ENCODE measurements at places on chromosomes 16 and 17.

DNA sequence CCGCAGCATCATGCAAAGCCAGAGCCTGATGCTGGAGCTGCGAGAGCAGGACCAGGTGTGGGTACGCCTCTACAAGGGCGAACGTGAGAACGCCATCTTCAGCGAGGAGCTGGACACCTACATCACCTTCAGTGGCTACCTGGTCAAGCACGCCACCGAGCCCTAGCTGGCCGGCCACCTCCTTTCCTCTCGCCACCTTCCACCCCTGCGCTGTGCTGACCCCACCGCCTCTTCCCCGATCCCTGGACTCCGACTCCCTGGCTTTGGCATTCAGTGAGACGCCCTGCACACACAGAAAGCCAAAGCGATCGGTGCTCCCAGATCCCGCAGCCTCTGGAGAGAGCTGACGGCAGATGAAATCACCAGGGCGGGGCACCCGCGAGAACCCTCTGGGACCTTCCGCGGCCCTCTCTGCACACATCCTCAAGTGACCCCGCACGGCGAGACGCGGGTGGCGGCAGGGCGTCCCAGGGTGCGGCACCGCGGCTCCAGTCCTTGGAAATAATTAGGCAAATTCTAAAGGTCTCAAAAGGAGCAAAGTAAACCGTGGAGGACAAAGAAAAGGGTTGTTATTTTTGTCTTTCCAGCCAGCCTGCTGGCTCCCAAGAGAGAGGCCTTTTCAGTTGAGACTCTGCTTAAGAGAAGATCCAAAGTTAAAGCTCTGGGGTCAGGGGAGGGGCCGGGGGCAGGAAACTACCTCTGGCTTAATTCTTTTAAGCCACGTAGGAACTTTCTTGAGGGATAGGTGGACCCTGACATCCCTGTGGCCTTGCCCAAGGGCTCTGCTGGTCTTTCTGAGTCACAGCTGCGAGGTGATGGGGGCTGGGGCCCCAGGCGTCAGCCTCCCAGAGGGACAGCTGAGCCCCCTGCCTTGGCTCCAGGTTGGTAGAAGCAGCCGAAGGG, 24.2 kb downstream of the C1QTNF1 start:
- no peaks in the 10 kb centered on the region for H3K36me3 ChIP-seq
- DNase-seq: no peak
- no peaks in the 10 kb centered on the region for H3K27me3 ChIP-seq
- peak overlapping the region; percentile 53 for H3K27ac ChIP-seq

DNA sequence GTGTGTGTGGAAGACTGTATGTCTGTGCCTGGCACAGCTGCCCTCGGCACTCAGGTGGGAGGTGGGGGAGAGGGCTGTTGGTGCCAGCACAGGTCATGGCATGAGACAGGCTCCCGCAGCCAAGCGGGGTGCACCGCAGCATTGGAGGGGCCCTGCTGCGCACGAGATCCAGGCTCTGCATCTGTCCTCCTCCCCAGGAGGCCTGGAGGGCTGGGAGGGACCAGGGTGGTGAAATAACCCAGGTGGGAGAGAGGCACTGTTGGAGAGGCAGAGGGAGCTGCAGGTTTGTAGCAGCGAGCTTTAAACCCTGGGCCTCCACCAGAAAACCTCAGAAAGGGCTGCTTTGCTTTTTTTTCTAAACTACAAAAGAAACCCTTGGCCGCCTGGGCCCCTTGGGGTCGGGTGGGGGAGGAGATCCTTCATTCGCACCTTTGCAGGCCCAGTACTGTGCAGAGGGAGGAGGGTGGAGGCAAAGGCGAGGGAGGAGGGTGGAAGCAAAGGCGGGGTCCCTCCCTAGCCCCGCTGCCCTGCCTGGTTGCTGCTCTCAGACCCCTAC, 241.7 kb downstream of the SEC14L1 start:
- H3K27me3 ChIP-seq: no peaks in the 10 kb centered on the region
- H3K4me3 ChIP-seq: no peak overlapping the region
- DNase-seq: no peak
- peak overlapping the region; percentile 91 for H3K27ac ChIP-seq
- H3K36me3 ChIP-seq: no peaks in the 10 kb centered on the region

- H3K4me1 ChIP-seq: peaks cover 17% of the 10 kb centered on the region
- no peak for DNase-seq
- H3K4me3 ChIP-seq: no peak overlapping the region
- H3K27ac ChIP-seq: no peak overlapping the region
- no peaks in the 10 kb centered on the region for H3K27me3 ChIP-seq
Observed at GRCh38 chr16:67762385-67762784, 43.3 kb upstream of the GFOD2 start.

DNA sequence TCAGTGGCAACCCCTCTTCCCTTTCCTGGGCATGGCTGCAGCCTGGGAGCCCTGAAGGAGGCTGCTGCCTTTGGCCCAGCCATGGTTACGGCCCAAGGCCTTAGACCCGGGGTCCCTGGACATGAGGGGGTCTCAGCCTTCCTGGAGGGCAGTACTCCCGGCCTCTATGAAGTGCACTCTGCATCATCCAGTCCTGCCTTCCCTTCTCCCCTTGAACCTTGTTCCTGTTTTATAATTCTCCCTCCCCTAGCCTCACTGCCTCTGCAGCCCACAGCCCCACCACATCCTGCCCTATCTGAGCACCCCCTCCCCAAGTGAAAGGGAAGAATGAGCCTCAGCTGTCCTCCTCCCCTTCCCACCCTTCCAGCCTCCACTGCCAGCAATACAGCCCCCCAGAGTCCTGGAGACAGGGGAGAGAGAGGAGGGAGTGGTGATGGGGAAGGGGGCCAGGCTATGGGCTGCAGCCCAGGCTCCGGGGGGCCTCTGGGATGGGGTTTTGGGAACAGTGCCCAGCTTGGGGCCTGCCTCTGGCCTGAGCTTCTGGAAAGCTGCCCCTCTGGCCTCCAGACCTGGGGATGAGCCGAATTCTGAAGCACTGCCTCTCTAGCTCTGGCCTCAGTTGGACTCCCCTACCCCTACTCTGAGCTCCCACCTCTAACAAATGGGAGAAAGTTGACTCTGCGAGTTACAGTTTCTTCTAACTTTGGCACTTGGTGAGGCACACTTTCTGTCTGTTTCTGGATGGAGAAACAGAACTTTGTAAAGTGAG, 7.6 kb downstream of the CCR7 start:
- H3K27ac ChIP-seq: peak overlapping the region; percentile 83
- H3K4me3 ChIP-seq: peak overlapping the region; percentile 20
- H3K27me3 ChIP-seq: no peaks in the 10 kb centered on the region
- DNase-seq: peak; percentile 28
- H3K36me3 ChIP-seq: peaks cover 9% of the 10 kb centered on the region
- H3K4me1 ChIP-seq: peaks cover 49% of the 10 kb centered on the region

GRCh38 chr17:38460716-38461630, 32.7 kb downstream of the ARHGAP23 start:
- peak overlapping the region; percentile 39 for H3K27ac ChIP-seq
- H3K4me3 ChIP-seq: no peak overlapping the region
- peaks cover 78% of the 10 kb centered on the region for H3K4me1 ChIP-seq
- no peaks in the 10 kb centered on the region for H3K36me3 ChIP-seq
- no peak for DNase-seq
- no peaks in the 10 kb centered on the region for H3K27me3 ChIP-seq

DNA sequence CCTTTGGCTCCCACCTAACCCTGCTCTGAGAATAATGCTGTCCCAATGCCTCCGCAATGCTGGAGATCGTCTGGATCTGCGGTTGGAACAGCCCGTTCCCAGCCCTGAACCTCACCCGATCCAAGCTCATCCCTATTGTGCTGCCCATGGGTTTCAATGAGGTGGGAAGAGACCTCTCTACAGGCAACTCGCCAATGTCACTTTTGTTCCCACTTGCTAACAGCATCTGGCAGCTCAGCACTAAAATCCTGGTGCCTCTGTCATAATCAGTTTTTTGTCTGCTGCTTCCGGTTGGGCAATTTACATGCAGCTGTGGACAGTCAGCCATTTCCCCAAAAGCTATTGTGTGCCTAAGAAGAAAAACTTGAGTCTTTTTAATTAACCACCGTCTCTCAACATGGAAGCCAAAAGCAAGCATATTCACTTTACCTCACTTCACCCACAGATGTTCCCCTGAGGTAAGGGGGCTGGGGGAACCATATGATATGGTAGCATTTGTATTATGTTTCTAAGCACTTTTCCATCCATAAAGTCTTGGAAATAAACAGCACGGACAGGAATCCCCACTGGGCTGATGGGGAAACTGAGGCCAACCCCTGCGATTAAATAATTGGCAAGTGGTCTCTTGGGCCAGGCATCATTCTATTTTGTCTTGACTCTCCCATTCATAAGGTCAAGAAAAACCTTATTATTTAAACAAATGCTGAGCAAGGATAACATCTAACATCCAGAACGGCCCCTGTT, 159.2 kb upstream of the CDH5 start:
- H3K4me3 ChIP-seq: no peak overlapping the region
- H3K4me1 ChIP-seq: no peaks in the 10 kb centered on the region
- no peaks in the 10 kb centered on the region for H3K36me3 ChIP-seq
- H3K27ac ChIP-seq: no peak overlapping the region
- no peak for DNase-seq

DNA sequence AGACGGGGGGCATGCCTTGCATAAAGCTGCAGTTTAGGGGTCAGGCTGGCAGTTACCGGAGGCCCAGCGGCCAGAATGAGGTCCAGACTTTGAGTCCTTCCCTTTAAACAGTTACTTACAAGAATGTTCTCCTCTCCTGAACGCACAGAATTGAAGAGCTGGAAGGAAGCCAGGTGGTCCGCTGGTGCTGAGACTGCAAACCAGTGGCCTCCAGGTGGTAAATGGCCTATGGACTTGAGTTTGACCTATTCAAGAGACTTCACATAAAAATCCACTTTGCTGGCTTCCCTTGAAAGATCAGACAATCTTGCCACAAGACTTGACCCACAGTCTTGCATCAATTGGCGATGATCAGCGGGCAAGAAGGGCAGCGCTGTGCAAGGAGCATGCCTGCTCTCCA, 14.7 kb upstream of the SEZ6 start:
- no peak overlapping the region for H3K4me3 ChIP-seq
- DNase-seq: no peak

DNA sequence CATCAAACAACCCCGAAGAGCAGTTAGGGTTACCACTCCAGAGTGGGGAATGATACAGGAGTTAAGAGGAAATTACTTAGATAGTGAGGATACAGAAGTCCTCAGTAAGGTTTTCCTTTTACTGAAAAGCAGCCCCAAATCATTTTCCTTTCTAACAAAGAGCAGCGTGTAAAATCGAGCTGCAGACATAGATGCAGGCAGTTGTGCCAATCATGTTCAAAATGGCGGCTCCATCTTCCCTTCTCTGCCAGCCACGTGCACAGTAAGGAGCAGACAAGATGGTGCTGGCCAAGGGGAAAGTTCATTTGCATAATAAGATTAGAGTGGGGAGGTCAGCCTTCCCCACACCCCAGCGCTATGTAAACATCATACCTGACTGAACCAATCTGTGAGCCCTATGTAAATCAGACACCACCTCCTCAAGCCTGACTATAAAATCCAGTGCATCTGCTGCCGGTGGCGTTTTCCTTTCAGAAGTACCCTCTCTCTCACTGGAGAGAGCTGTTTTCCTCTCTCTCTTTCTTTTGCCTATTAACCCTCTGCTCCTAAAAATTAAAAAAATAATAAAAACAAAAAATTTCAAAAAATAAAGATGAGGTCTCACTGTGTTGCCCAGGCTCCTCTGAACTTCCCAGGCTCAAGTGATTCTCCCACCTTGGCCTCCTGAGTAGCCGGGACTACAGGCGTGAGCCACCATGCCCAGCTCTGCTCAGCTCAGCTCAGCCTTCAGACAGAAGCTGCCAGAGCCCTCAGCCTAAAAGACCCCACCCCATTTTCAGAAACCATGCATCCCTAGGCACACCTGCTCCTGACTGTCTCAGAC, 2.6 kb upstream of the SRL start:
- no peak for DNase-seq
- H3K4me1 ChIP-seq: peaks cover 8% of the 10 kb centered on the region
- no peak overlapping the region for H3K4me3 ChIP-seq

GRCh38 chr16:29204806-29205135, 201.7 kb downstream of the NPIPB11 start:
- H3K4me3 ChIP-seq: no peak overlapping the region
- no peaks in the 10 kb centered on the region for H3K27me3 ChIP-seq
- H3K36me3 ChIP-seq: no peaks in the 10 kb centered on the region
- DNase-seq: no peak
- no peaks in the 10 kb centered on the region for H3K4me1 ChIP-seq

Measured in heart right ventricle (tissue), 16 donors.